ENCODE measurements at places on chromosomes 1 and 21.

GRCh38 chr21:44551340-44551961, at the start of gene KRTAP10-2:
Gene KRTAP10-2, minus strand, starts transcription at chr21:44551505. Its CDS starts 47 bp downstream, at chr21:44551458.
- DNase-seq: no peak

DNA sequence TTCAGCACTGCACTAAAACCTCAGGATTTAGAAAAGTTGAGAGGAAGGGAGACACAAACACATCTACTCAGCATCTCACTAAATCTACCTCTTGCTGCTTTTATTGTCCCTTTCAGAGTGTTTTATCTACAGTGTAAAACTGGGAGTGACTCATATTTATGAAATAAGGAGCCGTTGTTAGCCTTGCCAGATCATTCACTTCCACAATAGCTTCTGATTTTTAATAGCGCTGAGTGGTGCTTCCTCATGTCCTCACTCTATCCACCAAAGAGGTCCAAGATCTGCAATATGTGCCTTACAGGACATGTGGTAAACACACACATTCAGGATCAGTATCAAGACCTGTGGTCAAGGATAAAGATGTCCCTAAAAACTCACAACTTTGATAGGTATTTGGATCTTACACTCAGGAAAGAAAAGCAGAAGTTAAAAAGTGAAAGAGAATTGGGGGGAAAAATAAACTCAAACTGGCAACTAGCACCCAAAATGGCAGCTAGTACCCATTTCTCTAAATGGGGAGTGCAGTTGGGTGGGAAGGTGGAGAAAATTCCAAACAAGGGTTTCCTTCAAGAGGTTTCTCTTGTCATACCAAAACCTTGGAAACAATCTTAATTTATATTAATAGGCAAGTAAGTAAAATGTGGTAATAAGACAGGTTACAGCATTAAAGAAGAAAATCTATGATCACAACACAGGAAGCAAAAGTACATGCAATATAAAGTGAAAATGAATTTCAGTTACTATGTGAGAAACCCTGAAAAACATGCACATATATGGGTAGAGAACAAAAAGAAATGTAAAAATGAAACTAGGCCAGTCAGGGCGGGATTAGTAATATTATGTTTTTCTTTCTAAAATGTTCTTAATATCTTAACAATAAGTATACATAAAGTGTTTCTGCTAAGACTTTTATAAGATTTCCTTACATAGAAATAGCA, 15.9 kb downstream of the DUSP10 start:
- DNase-seq: no peak

GRCh38 chr1:164440232-164440631, 118.8 kb upstream of the PBX1 start:
- DNase-seq: no peak

- DNase-seq: no peak
Measured at GRCh38 chr1:116460261-116460660, 87.2 kb downstream of the ATP1A1 start.

DNA sequence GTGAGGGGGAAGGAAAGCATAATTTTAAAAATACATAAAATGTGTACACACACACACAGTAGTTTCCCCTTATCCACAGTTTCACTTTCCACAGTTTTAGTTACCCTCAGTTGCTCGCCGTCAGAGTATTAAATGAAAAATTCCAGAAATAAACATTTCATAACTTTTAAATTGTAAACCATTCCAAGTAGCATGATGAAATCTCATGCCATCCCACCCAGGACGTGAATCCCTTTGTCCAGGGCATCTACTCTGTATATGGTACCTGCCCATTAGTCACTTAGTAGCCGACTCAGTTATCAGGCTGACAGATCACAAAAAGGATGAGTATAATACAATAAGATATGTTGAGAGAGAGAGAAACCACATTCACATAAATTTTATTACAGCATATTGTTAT, 36.2 kb downstream of the EPS15 start:
- no peak for DNase-seq

DNA sequence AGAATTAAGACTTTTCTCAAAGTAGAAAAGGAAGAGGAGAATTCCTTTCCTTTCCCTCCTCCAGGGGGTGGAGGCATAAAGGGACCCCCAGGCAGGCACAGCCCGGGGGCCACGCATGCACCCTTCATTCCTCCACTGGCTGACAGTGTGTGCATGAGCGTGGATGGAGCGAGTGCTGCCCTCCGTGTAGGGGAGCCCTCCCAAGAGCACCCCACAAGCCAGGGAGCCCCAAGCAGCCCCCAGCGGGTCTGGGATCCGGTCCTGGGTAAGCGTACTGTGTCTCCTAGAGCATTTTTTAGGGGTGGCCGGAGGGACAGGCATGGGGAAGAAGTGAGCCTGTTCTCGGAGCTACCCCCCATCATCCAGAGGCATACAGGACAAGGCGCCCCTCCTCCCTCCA, 120.5 kb downstream of the SIK1 start:
- no peak for DNase-seq

- DNase-seq: no peak
Measured at GRCh38 chr21:43697758-43698643, 20.9 kb upstream of the PDXK start.

DNA sequence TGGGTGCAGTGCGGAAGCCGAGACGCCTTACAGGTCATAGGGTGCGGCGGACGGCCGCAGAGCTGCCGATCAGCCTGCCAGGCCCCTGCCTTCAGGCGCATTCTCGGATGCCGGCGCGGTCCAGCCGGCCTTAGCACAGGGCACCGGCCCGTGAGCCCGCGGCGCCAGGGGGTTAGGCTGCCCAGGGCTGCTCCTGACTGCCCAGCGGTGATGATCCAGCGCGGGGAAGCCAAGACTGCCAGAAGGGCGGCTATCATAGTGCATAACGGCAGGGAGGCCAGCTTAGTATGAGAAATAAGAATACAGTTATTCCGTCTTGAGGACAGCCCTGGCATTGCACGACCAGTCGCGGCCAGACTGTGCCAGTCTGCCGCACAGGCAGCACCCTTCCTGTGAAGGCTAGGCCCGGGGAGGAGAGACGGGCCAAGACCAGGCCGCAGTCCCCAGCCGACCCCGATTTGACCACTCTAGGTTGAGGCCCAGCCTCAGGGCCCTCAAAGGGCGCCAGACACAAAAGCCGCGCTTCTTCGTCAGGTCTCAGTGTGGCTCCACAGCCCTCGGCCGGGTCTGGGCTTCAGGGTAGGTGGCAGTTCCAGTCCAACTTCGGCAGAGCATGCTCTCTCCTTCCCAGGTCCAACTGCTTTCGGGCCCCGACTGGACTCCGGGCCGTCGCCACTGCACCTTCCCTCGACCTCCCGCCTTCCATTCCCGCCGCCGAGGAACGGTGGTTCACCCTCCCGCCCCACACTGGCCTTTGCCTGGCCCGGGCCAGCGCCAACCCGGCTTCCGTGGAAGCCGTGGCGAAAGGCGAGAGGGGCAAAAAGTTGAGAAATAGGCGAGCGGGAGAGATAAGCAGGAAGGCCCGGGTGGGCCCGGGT, 829 bp downstream of the ALX3 start:
- DNase-seq: no peak

DNA sequence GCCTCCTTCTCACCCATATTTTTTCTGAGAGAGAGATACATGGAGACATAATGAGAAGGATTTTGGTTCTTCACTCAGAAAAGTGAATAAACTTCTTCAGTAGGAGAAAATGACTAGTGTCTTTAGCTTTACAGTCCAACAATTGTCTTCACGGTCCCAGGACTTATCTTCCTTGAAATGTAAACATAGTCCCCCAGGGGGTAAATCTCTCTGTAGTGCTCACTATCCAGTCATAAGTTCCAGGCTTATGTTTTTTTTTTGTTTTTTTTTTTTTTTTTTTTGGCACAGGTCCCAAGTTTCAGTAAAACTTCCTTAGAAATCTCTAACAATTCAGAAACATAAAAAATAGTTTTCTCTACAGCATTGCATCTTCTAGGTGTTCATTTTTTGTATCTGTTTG, 890.2 kb upstream of the B3GALT2 start:
- no peak for DNase-seq

GRCh38 chr1:93990010-93990409, 80.8 kb upstream of the GCLM start:
- no peak for DNase-seq

GRCh38 chr1:116916533-116917445, 7.1 kb downstream of the PTGFRN start:
- DNase-seq: no peak

- DNase-seq: no peak
Measured at GRCh38 chr1:29907596-29907995, 671.3 kb downstream of the PTPRU start.
